ENCODE measurements at places on chromosomes 5 and 9.

DNA sequence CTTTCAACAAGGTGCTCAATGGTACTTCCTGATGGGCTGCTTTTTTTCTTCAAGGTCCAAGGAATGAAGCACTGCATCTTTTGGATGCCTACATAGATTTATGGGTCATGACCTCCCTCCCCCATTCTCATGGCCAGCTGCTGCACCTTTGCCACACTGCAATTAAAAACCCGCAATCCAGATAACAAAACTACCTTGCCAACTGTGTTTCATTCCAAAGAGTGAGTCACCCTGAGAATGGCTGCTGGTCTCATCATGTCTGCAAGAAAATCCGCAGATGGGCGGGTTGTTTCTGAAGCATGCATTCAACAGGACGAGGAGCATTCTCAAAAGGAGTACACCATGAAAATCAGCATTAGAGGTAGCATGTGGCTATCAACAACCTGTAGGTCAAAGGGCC, 139.8 kb downstream of the ELAVL2 start:
- DNase-seq = no peak

DNA sequence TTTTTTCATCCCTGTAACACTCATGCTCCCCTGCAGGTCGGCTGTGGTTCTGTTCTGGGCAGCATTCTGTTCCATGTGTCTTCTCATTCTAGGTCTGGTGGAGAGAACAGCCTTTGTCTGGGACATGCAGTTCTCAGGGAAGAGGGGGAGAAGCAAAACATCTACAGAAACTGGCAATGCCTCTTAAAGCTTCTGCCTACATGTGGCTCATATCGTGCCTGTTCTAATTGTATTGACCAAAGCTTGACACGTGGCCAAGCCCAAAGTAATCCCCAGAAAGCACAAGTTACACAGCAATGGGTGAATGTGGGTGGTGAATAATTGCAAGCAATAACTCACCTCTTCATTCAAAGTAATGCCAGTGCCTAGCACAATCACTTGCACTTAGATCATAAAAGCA, 218.2 kb upstream of the IL12B start:
- no peak for DNase-seq

DNA sequence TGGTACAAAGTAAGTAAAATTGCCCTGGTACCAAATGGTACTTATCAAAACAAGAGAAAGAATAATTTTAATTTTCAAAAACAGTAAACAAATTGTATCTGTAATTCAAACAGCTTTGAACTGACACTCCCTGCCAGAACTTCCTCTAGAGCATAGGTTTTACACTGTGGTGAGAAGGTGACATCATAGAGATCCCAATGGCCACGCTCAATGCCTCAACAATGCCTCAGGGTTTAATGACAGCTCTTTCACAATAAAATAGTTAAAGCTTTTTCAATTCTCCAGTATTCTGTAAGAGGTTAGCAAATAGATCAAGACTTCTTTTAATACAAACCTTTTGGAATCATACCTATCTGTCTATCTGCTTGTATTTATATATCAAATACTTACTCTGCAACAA, 437.1 kb downstream of the PRR16 start:
- peak; percentile 7 for DNase-seq

DNA sequence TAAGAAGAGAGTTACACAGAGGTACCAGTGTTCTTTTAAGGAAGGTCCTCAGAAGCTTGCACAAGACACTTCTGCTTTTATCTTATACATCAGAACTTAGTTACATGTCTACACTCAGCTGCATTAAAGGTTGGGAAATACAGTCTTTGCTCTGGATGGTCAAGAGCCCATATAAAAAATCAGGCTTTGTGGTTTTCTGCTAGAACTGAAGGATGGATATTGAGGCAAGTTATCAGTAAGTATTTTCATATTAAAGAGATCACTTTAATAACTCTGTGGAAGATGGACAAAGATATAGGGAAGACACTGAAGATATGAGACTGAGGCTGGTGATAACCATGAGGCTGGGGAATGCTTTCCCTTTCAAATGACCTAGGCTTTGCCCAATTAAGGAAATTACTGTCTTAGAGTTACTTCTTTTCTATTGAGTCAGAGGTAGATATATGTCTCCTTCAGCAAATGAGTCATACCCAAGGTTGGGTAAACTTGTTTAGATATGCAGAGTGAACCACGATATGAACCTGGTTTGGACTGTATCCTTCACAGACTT, 87.0 kb upstream of the TNC start:
- DNase-seq = peak; percentile 95

DNA sequence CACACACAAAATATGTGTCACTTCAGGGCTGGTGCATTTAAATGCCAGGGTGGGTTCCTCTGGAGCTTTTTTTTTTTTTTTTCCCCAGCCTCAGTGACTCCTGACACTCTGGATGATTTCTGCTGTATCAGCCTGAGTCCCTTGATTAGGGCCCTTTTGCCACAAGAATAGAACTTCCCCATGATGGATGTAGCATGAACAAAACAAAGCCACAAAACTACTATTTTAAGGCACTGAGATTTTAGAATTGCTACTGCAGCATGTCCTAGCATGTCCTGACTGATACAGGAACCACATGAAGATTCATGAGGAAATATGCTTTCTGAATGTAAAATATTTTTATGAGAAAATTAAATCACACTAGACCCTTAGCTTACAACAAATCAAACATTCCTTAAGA, 13.9 kb upstream of the ADGRD2 start:
- DNase-seq = no peak

- DNase-seq = peak; percentile 85
Measured at GRCh38 chr9:108618906-108619550, 236.8 kb downstream of the ACTL7B start.

Measured in fibroblast of skin of back (primary cell).